ENCODE measurements at places on chromosomes 11 and 22.
A peak's percentile ranks its signal among the peaks of the same experiment; 100 is the strongest.

GRCh38 chr11:61477727-61478148 lies 30.8 kb upstream of the LRRC10B start:
- DNase-seq: peak; percentile 9

DNA sequence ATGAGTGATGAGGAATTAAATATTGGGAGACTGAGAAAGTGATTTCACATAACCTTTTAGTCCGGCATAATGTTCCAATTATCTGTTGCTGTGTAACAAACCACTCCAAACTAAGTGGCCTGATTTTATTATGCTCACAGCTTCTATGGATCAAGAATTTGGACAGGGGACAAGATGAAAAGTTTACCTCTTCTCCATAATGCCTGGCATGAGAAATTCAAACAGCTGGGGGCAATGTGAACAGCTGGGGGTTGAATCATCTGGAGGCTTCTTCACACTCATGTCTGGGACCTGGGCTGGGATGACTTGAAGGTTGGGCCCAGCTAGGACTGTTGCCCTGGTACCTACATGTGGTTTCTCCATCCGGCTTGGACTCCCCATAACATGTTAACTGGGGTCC lies 99.4 kb upstream of the DRD2 start:
- no peak for DNase-seq

- no peak for DNase-seq
These were observed 10.4 kb downstream of the KIRREL3 start for GRCh38 chr11:126989942-126990715.

- no peak for DNase-seq
These were observed 960.0 kb upstream of the RAG2 start for GRCh38 chr11:37557990-37558389.

DNA sequence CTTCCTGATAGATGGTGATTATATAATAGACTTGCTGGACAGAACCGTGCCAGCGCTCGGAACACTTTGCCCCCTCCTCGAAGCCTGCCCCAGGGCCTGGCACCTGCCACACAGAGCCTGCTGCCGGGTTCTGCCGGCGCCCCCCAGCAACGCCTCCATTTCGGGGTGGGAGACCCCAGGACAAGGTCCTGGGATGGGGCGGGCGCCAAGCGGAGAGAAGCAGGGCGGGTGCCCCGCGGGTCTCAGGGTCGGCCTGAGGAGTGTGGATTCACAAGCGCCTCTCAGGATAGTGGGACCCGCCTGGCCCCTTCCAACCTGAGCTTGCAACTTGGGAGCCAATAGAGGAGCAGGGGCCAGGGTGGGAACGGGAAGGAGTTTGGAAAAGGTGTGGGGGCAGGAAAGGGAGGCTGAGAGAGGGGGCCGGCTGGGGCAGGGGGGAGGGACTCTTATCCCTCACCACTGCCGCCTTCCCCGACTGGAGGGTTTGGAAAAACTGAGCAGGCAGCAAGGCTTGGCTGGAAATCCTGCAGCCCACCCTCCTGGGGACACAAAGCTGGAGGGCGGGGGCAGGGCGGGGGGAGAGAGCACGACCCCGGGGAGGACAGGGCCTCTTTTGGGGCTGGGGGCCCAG lies 3.3 kb upstream of the BCL9L start:
- DNase-seq: no peak

Measured in activated CD8-positive, alpha-beta memory T cell treated with anti-CD3 and anti-CD28 coated beads for 1 hour (primary cell).